ENCODE measurements at places on chromosomes 1 and 21. TPM values are rescaled to one million over a fixed set of nuclear protein-coding genes. Genes with fewer than 3 reads are reported as not detected.

- H3K27ac ChIP-seq = no peak overlapping the region
- no peaks in the 10 kb centered on the region for H3K36me3 ChIP-seq
Observed at GRCh38 chr1:66291531-66291864, 242.5 kb upstream of the SGIP1 start.

GRCh38 chr1:17213148-17213781, 8.3 kb downstream of the PADI1 start:
- H3K27ac ChIP-seq = no peak overlapping the region
- H3K4me3 ChIP-seq = no peak overlapping the region
- no peak for DNase-seq
- H3K36me3 ChIP-seq = no peaks in the 10 kb centered on the region

- H3K36me3 ChIP-seq = peaks cover 18% of the 10 kb centered on the region
- H3K27ac ChIP-seq = peak within 1 kb of the TSS; percentile 99
- H3K4me1 ChIP-seq = peaks cover 25% of the 10 kb centered on the region
- peak within 1 kb of the TSS; percentile 82 for H3K4me3 ChIP-seq
- DNase-seq = peak; percentile 76
Observed at GRCh38 chr1:151059109-151060006, at the start of gene CDC42SE1. Gene CDC42SE1, minus strand, starts transcription at chr1:151059622. Its CDS starts 3,892 bp downstream, at chr1:151055730.

GRCh38 chr1:2555634-2556276, 416 bp upstream of the TNFRSF14 start:
- peaks cover 25% of the 10 kb centered on the region for H3K4me1 ChIP-seq
- peak; percentile 55 for DNase-seq
- peak overlapping the region; percentile 83 for H3K4me3 ChIP-seq
- H3K27ac ChIP-seq = peak overlapping the region; percentile 93

NEXN gene
- total RNA-seq = 0.78 TPM

DNA sequence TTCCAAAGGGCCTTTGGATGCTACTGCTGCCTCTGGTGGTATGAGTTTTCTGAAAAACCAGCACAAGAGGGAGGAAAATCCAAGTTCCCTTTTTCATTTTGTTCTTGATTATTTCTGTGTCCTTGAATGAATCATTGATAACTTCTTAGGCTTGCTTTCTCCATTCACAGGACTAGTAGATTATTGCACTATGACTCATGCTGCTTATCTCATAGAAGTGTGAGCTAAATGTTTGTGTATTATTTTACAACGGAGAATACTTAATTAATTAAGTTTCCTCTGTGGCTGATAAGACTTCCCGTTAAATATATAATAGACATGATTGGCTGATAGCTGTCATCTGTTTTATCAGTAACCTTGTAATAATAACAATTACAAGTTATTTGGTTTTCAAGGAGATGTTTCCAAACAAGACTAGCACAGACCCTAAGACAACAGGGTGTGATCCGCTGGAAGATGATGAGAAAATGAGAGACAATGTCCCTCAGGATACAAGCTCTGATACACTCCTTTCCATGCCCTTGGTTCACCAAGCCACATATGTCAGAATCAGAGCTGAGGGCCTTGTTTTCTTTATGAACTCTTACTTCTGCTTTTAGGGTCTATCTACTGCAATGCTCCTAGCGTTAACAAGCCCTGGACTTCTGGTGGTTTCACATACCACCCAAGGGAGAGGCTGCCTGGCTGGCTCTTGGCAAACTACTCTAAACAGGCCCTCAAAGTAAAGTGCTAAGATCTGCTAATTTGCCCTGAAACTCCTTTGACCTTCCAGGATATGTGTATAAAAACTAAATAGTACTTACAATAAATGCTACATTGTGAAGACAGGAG, 1078.3 kb downstream of the TTLL7 start:
- H3K27ac ChIP-seq = no peak overlapping the region
- H3K4me3 ChIP-seq = no peak overlapping the region
- no peaks in the 10 kb centered on the region for H3K27me3 ChIP-seq
- H3K36me3 ChIP-seq = no peaks in the 10 kb centered on the region
- DNase-seq = no peak

- no peak overlapping the region for H3K27ac ChIP-seq
- H3K27me3 ChIP-seq = no peaks in the 10 kb centered on the region
- no peak for DNase-seq
- H3K36me3 ChIP-seq = no peaks in the 10 kb centered on the region
- peaks cover 9% of the 10 kb centered on the region for H3K4me1 ChIP-seq
Observed at GRCh38 chr21:25979845-25980616, 190.5 kb downstream of the APP start.

DNA sequence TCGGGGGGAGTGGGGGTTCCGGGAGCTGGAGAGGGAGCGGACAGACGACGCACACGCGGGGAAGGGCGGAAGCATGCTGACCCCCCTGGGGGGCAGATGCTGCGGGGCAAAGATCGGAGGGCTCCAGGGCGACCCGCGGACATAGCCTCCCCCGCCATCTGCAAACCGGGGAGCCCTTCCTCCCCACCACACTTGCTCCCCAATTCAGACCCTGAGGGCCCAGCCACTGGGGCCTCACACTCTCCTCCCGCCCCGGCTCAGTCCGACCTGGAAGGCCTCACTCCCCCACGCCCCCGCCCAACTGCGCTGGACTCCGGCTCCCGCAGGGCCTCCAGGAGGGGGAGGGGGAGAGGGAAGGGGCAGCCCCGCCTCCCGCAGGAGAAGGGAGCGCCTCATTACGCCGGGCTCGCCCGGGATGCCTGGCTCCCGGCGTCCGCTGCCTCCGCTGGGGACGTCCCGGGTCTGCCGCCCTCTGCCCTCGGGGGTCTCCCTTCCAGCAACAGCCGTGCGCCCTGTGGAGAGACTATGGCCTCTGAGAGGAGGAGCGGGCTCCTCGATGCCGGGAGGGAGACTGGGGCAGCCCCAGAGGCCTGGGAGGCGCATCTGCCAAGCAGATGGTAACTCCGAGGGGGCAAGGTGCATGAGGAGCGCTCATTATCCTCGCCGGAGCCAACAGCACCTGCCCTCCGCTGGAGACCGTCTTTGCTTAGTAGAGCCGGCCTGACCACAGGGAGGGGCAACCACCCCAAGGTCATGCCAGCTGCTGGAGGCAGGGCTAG, 636 bp upstream of the CAMK2N1 start:
- H3K27me3 ChIP-seq = peaks cover 25% of the 10 kb centered on the region
- DNase-seq = no peak
- H3K36me3 ChIP-seq = peaks cover 4% of the 10 kb centered on the region

SON gene
- 353 TPM for total RNA-seq

- DNase-seq = no peak
- no peak overlapping the region for H3K4me3 ChIP-seq
- no peaks in the 10 kb centered on the region for H3K36me3 ChIP-seq
- H3K4me1 ChIP-seq = no peaks in the 10 kb centered on the region
- H3K27ac ChIP-seq = no peak overlapping the region
Observed at GRCh38 chr1:178599087-178599486, 86.2 kb downstream of the TEX35 start.

IGSF3 gene
- total RNA-seq = 0.63 TPM

SHE gene
- not detected for total RNA-seq

- H3K36me3 ChIP-seq = no peaks in the 10 kb centered on the region
- no peak for DNase-seq
- H3K27ac ChIP-seq = no peak overlapping the region
- H3K4me3 ChIP-seq = no peak overlapping the region
- H3K27me3 ChIP-seq = no peaks in the 10 kb centered on the region
- peaks cover 15% of the 10 kb centered on the region for H3K4me1 ChIP-seq
Observed at GRCh38 chr1:161915051-161915503, 108.6 kb downstream of the OLFML2B start.

GRCh38 chr21:35212393-35213127, 163.5 kb upstream of the RUNX1 start:
- no peak overlapping the region for H3K4me3 ChIP-seq
- no peak overlapping the region for H3K27ac ChIP-seq
- H3K36me3 ChIP-seq = no peaks in the 10 kb centered on the region
- no peaks in the 10 kb centered on the region for H3K27me3 ChIP-seq

DNA sequence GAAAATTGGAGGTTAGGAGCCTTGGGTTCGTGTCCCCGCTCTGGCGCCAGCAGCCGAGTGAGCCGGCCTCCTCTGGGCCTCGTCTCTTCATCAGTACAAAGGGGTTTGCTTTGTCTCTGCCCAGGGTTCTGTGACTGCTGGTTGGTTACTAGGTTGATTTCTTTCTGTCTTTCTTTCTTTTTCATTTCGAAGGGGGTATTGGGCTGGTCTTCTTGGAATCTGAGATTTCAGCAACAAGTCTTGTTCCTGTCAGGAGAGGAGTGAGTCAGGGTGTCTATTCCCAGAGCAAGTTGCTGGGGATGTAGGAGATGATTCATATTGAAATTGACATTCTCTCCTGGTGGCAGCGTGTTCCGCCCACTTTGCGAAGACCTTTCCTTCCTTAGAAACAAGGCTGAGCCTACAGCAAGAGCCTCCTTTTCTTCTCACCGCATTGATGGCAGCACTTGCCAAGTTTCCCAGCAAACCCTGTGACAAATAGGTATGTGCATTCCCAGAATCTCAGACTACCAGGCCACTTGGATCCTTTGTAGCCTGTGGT, 79.2 kb downstream of the MAN1C1 start:
- DNase-seq = no peak
- no peaks in the 10 kb centered on the region for H3K4me1 ChIP-seq
- no peaks in the 10 kb centered on the region for H3K27me3 ChIP-seq
- no peaks in the 10 kb centered on the region for H3K36me3 ChIP-seq
- H3K4me3 ChIP-seq = no peak overlapping the region

CELA3A gene
- not detected for total RNA-seq

GRCh38 chr1:227798078-227798802, 17.2 kb upstream of the PRSS38 start:
- no peak for DNase-seq
- H3K4me3 ChIP-seq = no peak overlapping the region
- H3K36me3 ChIP-seq = no peaks in the 10 kb centered on the region
- no peak overlapping the region for H3K27ac ChIP-seq
- H3K27me3 ChIP-seq = no peaks in the 10 kb centered on the region
- no peaks in the 10 kb centered on the region for H3K4me1 ChIP-seq

RNF223 gene
- not detected for total RNA-seq

- peaks cover 40% of the 10 kb centered on the region for H3K36me3 ChIP-seq
- H3K4me3 ChIP-seq = no peak overlapping the region
Observed at GRCh38 chr1:167428395-167428794, 89.9 kb downstream of the CD247 start.
